Fibroblast of mammary gland (primary cell): ENCODE measurements at places on chromosomes 2 and 18.
A peak's percentile ranks its signal among the peaks of the same experiment; 100 is the strongest.

DNA sequence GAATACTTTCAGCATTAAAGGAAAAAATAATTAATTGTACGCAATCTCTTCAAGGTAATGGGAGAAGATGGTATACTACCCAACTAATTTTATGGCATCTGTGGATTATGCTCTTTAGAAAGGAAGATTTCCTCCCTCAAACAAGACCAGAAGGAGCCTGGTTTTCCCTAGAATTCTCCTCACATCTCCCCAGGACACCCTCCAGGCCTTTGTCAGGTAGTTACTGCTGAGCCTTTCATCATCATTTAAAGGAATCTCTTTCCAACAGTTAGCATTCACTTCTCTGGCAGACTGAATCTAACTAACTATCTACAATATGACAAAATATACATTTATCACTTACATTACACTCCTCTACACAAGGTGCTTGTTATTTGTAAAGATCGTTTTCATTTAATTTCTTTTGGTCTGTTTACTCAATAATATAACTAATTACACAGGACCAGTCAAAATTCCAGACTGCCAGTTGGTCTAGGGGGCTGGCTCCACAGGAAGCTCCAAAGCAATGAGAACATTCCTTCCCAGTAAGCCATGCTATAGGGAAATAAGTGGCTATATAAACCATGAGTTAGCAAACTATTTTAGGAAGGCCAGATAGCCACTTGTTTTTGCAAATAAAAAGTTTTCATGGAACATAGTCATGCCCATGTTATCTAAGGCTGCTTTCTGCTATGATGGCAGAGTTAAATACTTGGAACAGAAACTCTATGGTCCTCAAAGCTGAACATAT lies 19.1 kb downstream of the ZNF24 start:
- DNase-seq, result no peak

DNA sequence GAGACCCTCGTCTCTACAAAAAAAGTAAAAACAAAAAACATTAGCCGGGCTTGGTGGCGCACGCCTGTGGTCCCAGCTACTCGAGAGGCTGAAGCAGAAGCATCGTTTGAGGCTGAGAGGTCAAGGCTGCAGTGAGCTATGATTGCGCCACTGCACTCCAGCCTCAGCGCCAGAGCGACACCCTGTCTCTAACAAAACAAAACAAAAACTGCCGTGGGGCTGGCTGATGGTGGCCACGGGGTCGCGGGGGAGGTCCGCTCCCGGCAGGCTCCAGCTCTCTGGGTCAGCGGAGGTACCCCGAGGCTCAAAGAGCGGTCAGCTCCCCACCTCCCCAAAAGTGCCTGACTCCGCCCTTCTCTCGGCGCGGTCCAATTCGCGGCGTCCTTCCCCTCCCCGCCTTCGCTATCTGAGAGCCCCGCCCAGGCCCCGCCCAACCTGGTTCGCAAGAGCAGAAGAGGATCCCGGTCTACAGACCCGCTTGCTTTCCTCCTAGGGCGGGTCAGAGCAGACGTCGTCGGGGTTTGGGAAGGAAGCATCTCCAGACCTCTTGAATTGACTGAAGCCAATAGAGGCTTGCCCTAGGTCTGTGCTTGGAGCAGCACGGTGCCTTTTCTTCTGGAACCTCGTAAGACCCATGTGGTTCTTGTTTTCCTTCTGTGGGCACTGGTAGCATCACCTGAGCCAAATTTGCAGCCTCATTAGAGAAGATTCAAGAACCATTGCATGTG lies 7.8 kb downstream of the RAX start:
- no peak for DNase-seq

DNA sequence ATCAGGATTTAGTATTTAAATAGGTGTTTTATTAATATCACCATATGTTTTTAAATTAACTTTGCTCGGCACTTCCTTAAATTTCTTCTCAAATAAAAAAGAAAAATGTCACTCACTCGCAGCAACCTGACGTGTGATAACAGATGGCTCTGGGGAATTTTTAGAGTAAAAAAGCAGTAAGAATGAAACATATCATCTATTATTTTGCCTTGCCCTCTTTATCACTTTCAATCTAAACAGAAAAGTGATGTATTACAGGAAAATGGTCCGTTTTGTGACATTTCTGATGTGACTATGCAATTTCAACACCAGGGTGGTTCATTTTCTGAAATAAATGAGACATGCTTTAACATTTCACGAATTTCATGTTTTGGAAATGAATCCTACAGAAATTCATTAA lies 1368.0 kb upstream of the LRRTM1 start:
- no peak for DNase-seq

GRCh38 chr2:17373741-17374140 lies 144.5 kb downstream of the RAD51AP2 start:
- DNase-seq, result peak; percentile 1

GRCh38 chr18:61637319-61637718 lies 255.5 kb downstream of the RNF152 start:
- DNase-seq, result no peak

- DNase-seq, result no peak
Observed at GRCh38 chr2:205366336-205367060, 315.8 kb upstream of the NRP2 start.

DNA sequence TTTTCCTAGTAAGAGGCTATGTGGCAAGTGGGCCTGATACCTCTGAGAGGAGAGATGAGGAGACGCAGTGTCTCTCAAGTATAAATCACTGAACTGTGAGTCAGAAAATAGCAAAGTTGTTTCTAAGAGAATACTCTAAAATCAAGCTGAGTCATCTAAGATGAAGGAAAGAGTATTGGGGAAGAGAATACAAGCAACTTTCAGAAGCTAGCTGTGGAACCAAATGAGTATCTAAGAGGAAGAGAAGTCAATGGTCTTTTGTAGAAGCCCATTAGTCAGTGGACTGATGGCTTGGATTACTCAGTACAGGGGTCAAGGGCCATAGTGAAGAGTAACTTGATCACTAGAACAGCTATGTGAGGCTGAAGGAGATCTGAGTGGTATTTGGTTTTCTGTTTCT lies 2.7 kb upstream of the DCC start:
- peak; percentile 70 for DNase-seq

DNA sequence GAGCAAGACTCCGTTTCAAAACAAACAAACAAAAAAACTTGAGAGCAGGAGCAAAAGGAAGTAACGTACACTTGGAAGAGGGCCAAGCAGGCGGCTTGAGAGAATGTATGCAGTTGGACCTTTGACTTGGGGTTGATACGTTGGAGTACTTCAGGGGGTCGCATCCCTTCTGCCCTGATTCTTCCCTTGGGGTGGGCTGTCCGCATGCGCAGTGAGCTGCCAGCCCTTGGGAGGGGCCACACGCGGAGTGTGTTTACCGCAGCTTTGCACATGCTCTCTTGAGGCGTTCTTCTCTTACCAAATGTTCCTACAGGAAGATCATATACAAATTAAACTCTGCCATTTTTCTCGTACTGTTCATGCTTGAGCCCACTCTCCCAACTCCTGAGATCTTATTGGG lies 38.1 kb upstream of the SOCS6 start:
- no peak for DNase-seq

GRCh38 chr2:219073413-219074129 lies 12.8 kb upstream of the IHH start:
- peak; percentile 76 for DNase-seq

GRCh38 chr2:209413311-209414014 lies 10.4 kb upstream of the MAP2 start:
- DNase-seq, result no peak

DNA sequence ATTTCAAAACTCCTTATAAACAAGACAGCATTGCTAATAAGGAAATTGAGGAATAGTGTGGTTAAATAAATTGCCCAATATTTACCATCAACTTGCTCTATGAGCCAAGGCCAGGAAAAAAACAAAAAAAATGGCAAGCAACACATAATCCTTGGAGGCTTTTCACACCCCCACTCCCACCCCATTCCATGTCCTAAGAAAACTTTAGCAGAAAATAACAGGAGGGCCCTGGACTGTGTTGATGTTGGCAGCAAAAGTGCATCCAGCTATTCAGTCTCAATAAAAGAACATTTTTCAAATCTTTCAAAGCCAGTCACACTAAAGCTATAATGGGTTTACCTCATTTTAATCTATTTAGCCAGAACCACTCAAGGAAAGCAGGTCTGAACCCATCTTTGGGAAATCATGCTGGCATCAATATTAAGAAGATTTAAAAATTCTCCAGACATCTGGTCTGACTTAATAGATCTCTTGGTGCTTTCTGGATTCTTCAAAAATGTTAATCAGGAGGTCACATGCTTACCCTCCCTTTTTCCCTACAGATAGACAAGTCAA lies 34.6 kb upstream of the STK17B start:
- peak; percentile 83 for DNase-seq

DNA sequence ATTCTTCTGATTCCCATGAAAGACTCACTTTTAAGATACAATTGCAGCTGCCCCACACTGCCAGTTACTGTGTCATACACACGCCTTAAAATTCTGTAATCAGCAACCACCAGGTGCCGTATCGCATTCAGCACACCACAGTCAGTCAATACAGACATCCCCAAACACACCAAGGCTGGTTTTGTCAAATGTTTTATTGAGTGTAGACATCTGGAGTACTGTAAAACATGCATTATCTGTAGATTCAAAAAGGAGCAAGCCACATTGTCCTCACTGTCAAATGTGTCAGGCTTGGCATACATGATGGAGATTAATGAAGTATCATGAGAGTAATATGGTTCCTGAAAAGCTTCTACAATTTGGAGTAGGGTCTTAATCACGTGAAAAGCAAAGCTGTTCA lies 109.7 kb upstream of the SP3 start:
- no peak for DNase-seq
